ENCODE measurements at places on chromosomes 12 and 14.

DNA sequence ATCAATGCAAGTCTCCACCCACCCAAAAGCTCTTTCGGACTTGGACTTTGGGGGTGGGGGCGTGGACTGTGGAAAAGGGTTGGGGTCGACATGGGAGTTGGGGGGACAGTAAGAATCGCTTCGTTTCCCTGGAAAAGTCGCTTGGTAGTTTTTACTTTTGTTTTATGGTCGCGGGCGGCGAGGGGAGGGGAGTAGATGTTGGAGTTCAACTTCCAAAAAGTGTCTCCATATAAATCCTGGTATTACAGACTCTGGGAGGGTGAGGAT lies 568 bp upstream of the BCL11B start:
- no peak for DNase-seq

GRCh38 chr12:88793096-88793495 lies 212.8 kb upstream of the KITLG start:
- no peak for DNase-seq

- no peak for DNase-seq
Measured at GRCh38 chr14:63179383-63179782, 24.9 kb upstream of the RHOJ start.

- DNase-seq, result no peak
Measured at GRCh38 chr14:89757313-89757939, 197.1 kb downstream of the EFCAB11 start.

GRCh38 chr12:125280482-125281377 lies 215.5 kb downstream of the AACS start:
- DNase-seq, result no peak

DNA sequence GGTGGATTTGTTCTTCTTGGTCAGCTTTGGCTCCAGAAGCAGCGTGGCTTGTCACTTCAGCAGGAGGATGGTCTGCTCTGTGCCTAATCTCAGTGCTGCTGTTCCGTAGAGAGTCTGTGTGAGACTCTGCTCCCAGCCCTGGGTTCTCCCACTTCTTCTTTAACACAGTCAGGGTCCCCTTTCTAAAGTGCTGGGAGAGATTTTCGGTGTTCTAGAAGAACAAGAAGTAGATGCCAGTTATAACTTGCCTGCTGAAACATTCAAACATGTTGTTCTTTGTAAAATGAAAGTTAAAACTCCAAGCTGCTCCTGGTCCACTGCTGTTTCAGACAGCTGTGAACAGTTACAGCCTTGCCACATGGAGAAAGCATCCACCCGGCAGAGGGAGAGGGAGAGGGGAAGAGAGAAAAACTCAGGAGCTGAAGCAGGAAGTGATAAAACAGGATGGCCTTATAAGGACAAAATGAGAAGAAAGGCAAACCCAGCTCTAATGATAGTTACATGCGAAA lies 55.2 kb upstream of the CERS5 start:
- no peak for DNase-seq

DNA sequence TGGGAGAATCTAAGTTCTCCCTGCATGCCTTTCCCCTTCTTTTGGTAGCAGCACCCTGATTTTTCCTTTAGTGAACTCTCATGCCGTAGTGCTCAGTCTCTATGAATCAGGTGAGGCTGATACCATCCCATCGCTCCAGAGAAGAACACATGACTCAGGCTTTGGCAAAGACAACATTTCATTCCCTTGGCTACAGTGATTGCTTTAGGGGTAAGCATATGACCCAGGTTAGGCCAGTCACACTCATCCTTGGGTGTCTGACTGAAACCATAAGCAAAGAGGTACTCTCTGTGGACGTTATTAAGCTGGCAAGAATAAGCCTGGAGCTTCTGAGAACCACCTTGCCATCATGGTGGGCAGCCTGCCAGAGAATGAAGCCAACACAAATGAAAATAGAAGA lies 141.8 kb downstream of the MYRFL start:
- no peak for DNase-seq

DNA sequence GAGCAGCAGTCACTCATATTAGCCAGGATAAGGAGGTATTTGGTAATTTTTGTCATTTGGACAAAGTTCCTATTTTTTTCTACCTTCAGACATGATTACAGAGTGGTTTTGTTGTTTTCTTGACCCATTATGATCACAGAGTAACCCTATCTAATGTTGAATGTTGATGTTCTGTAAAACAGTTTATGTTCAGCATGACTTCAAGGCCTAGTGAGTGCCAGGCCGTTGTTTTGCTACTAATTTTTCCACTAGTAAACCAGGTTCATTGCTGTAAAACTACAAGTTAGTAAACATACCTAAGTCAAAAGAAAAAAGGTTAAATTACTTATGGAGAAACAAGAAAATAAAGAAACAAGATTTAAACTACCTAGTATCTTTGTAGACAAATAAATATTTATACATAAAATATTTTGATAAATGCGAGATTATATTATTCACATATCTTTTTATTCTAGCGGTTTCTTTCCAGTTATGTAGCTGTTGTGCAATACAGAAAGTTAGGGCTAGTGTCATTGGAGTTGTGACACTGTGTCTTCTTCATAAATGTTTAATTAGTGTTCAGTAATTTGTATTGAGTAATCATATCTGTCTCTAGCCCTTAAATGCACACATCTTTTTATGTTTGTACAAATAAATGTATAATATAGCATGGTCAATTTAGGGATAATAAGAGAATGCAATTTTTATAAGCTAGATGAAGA lies 16.5 kb downstream of the ETNK1 start:
- DNase-seq, result no peak

GRCh38 chr14:61889914-61890351 lies 127.7 kb downstream of the SNAPC1 start:
- no peak for DNase-seq

DNA sequence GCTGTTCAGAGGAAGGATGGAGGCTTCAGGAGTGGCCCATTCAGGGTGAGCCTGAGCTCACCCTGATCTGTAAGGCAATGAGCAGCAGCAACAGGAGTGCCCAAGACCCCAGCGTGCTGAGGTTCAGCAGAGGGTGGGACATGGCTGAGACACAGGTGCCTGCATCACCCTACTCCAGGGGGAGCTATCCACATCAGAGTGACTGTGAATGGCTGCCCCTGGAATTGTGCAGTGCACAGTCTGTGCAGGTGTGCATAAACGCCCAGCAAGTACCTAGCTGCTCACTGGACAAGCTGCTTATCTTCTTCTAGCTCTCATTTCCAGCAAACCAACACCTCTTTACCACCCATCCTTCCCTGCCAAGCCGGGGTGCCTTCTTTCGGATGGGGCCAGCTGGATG lies 140.6 kb upstream of the PRMT8 start:
- DNase-seq, result no peak

GRCh38 chr14:52235434-52235833 lies 32.1 kb upstream of the PTGDR start:
- DNase-seq, result no peak

GRCh38 chr12:76952995-76953394 lies 74.2 kb upstream of the CSRP2 start:
- no peak for DNase-seq

DNA sequence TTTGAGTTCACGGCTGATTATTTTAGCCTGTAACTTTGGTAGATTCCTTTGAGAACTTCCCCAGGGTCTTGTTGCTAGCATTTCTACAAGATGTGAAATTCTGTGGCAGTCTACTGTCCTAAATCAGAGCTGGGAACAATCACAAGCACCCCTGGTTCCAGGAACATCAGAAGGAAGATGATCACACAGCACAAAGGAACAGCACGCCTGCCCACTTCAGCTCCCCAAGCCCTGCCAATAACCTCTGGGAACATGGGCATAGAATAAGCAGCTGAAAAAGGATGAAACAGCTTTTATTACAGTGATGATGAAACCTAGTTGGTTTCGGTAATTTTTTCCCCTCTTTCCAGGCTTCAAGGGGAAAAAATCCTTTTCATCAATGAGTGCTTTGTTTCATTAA lies 12.3 kb downstream of the GPR19 start:
- no peak for DNase-seq

DNA sequence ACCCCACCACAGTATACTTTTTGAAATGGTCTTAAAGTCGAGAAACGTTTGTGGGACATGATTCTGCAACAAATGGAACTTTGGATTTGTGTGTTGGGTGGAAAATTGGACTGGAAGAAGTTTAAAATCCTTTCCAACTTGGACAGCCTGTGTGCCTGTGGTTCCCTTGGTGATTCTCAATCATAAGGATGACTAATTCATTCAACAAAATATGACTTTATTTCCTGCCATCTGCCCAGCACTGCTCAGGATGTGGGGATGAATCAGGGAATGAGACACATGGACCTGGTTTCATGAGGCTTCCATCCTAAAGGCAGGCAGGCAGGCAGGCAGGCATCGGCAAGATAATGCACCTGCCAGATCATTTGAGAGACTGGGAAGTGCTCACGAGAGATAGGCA lies 57.3 kb upstream of the TMEM132D start:
- DNase-seq, result no peak

GRCh38 chr14:76146976-76147375 lies 4.7 kb upstream of the GPATCH2L start:
- no peak for DNase-seq

DNA sequence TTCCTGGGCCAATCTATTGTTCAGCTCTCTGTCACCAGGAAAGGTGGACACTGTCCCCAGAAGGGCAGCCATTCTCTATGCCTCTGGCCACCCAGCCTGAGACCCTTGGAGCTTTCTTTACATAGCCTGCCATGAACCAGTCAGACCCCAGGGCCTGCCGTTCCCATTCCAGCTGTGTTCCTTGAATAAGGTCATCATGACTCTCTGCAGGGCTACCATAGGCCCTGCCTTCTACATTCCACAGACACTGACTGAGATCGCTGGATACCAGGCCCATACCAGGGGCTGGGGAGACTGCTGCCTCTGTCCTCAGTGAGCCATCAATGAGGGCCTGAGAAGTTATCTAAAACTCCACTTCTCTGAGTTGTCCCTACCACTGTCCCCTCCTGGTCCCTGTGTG lies 75.5 kb downstream of the SYNE3 start:
- no peak for DNase-seq

GRCh38 chr12:105920161-105920684 lies 218.5 kb downstream of the NUAK1 start:
- no peak for DNase-seq
